ENCODE measurements at places on chromosomes 6 and 20.

DNA sequence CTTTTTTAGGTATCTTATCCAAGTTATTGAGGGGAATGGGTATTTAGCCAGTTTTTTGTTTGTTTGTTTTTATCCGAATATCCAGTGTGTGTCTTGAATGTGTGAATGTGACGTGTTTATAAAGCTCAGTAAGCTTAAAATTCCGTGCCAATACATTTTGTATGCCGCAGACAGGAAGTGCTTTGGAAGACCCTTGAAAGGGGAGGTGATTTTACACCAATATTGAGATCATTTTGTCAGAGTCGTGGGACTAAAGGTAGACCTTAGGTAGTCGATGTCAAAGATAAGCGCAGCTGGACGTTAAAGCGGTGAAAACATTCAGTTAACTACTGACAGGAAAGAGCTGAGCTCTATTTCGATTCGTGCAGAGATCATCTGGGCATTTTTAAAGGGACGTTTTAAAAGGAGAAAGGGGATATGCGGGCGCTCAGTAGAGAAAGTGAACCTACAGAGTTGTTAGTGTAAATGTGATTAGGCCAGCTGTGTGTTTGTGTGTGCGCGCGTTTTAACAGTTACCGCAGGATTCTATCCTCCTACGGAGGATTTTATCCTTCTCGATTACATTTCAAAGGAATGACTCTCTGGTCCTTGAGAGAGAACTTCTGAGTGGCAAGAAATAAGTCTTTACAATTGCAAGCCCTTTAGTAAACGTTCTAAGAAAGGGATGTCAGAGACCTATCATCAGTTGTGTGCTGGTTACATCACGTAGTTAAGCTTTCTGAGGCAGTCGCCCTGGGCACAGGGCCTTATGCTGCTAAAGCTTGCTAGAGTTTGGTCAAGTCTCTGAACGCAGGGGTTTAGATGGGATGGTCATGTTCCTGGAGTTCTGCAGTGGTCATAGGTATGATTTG lies 625 bp upstream of the ECHDC1 start:
- DNase-seq: no peak

- no peak for DNase-seq
Measured at GRCh38 chr6:84547341-84547801, 217.0 kb downstream of the TBX18 start.

DNA sequence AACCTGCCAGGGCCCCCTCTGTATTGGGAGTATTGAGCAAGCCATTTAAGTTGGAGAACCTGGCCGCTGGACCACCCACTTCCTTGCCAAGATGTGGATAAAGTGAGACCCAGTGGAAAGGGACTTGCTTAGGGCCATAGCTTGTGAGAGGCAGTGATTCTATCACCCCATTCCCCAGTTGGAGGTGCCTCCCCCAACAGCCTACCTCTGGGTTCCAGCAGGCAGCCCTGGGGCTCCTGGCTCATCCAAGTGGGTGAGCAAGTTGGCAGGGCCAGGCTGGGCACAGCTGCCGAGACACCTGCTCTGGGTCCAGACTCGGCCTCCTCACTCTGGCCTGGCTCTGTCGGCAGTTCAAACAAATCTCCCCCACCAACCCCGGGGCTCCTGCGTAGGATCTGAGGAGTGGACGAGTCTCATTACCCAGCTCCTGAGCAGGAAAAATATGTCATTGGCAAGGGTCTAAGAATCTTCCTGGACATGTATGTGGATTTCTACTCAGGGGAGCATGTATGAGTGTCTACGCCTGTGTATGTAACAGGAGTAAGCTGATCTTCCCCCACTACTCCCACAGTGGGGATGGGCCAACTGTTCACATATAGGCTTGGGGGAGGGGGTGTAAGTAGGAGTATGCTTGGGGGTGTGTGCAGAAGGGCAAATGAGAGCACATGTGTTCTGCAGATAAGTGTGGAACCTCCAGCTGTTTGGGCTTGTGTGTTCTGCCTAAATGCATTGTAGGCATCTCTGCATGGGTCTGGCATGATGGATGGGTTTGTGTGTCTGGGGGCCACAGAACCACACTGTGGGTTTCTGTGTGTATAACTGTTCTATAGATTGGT lies 1.9 kb downstream of the ID1 start:
- DNase-seq: no peak

DNA sequence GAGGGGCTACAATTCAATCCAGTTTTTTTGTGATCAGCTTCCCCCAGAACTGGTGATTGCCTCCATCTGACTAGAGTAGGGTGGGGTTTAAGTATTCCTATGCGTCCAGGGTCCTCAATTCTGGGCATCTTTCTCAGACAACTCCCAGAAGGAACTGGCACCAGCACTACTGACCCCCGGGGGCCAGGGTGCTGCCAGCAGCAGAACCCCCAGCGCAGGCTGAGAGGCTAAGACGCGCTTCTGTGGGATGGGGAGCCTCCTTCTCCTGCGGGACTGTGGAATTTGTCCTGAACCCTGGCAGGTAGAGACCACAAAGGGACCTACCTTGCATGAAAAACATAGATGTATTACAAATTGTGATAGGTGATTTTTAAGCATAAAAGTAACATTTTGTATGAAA lies 124.4 kb downstream of the PACRG start:
- no peak for DNase-seq

DNA sequence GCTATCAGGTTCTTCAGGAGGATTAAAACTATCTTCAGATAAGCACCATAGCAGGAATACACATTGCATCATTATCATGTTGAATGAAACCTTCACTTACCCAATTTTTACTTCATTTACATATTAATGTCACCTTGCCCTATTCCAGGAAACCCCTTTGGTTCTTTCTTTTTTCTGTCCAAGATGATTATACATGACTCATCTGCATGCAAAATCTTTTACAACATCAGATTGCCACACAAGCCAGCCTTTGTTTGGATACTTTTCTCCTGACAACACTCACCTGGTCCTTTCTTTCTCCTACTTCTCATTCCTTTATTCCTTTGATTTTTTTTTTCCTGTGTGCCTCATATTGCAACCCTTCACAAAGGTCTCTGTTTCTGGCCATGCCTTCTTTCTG lies 200.5 kb upstream of the POU3F2 start:
- no peak for DNase-seq

- no peak for DNase-seq
Measured at GRCh38 chr20:43065299-43065698, 124.4 kb downstream of the PTPRT start.

DNA sequence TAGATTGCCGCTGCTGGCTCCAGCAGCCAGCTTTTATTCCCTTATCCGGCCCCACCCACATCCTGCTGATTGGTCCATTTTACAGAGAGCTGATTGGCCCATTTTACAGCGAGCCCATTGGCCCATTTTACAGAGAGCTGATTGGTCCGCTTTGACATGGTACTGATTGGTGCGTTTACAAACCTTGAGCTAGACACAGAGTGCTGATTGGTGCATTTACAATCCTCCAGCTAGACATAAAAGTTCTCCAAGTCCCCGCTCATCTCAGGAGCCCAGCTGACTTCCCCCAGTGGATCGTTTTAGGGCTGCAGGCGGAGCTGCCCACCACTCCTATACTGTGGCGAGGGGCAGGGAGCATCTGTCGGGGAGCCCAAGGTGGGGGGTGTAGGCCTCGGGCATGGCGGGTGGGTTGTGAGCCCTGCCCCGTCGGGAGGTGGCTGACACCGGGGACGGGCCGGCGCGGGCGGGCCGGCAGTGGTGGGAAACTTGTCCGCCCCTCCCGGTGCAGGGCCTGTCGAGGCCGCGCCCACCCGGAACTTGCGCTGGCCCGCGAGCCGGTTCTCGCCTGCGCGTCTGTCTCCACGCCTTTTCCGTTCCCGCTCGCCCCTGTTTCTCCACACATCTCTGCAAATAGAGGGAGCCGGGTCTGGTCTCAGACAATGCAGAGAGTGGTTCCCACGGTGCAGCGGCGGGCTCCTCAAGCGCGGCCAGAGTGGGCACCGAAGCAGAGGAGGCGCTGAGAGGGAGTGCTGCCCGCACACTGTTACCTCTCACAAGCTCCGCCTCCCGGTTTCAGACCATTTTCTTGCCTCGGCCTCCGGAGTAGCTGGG lies 86.1 kb upstream of the STMND1 start:
- DNase-seq: no peak

DNA sequence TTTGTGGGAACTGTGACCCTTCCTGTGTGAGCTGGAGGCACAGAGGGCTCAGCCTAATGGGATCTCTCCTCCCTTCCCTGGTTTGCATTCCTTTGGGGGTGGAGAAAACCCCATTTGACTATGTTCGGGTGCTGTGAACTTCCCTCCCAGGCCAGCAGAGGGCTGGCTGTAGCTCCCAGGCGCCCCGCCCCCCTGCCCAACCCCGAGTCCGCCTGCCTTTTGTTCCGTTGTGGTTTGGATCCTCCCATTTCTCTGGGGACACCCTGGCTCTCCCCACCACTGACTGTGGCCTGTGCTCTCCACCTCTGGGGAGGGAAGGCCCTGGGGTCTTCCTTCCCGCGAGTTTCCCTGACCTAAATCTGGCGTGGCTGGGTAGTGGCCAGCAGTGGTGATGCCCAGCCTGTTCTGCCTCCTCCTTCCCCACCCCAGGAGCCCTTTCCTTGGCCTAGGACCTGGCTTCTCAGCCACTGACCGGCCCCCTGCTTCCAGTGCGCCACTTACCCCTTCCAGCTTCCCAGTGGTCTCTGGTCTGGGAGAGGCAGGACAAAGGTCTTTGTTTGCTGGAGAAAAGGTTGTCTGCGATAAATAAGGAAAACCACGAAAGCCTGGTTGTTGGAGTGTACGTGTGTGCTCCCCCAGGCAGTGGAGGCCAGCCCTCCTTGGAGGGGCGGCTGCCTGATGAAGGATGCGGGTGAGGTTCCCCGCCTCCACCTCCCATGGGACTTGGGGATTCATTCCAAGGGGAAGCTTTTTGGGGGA lies 4.9 kb downstream of the VEGFA start:
- peak; percentile 50 for DNase-seq

DNA sequence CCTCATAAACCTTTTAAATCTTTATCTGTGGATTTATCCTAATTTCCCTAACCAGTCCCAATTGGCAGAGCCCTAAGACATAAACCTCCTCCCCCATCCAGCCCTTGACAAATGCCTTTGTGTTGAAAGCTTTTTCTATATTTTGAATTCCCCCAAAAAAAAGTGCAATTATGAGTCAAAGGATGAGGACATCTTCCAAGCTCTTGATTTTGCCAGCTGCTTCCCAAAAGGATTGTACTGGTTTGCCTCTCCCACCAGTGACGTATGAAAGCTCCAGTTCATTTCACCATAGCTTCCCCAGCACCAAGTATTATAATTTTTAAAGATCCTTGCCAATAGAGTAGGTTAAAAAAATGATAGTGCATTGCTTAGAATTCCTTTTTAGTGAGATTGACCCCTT lies 38.9 kb downstream of the SIRPA start:
- peak; percentile 73 for DNase-seq

- DNase-seq: peak; percentile 55
Measured at GRCh38 chr20:50464026-50464724, 46.0 kb upstream of the PTPN1 start.

- DNase-seq: no peak
Measured at GRCh38 chr6:117079951-117080350, 185.4 kb upstream of the VGLL2 start.

- DNase-seq: no peak
Measured at GRCh38 chr20:46751856-46752255, 42.4 kb downstream of the SLC2A10 start.

GRCh38 chr6:108742041-108742440 lies 106.2 kb upstream of the ARMC2 start:
- no peak for DNase-seq

GRCh38 chr6:1774226-1774915 lies 164.7 kb downstream of the FOXC1 start:
- DNase-seq: no peak

DNA sequence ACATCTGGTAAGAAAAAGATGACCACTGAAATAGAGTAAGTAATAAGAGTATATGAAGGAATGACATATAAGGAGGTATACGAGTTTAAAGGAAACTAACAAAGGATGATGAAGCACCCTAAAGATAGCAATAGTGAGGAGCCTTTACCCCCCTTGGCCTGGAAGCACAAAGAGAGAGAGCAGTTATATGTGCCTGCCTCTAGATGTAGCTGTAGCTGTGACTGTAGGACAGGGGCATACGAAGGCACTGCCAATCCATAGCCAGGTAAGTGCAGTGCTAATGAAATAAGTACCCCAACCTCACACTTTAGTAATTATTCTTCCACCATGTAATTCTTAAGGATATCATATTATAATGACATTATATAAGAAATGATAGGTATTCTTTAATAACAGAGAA lies 90.1 kb upstream of the FKBP1C start:
- no peak for DNase-seq

GRCh38 chr6:167668019-167668753 lies 158.5 kb upstream of the AFDN start:
- no peak for DNase-seq

DNA sequence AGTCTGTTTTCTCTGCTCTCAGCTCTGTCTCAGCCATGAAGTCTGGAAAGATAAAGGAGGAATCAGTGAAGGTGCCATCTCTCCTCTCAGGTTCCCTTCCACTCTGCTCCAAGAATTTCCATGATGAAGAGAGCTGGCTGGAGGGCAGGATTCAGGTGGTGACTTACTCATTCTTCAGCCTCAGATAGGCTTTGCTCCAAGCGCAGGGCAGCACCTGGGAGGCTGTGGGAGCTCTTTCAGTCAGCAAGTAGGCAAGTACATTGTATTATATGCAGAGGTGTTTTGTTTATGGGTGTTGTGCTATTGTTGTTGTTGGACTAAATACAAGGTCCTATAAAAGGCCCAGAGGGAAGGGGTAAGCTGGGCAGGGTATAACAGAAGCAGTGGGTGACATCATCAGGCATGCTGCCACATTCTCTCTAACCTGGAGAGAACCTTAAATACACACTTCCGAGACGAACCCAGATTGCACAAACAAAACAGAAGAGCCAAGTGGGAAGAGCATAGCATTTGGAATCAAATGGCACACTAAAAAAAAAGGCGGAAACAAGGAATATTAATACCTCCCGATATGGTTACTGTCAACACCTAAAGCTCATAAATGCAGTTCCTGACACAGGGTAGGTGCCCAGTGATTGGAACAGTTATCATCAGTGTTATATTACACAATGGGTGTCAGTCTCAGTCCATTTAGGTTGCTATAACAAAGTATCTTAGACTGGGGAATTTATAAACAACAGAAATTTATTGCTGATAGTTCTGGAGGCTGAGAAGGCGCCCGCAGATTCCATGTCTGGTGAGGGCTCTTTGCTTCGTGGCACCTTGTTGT lies 14.5 kb upstream of the PSMG4 start:
- no peak for DNase-seq

DNA sequence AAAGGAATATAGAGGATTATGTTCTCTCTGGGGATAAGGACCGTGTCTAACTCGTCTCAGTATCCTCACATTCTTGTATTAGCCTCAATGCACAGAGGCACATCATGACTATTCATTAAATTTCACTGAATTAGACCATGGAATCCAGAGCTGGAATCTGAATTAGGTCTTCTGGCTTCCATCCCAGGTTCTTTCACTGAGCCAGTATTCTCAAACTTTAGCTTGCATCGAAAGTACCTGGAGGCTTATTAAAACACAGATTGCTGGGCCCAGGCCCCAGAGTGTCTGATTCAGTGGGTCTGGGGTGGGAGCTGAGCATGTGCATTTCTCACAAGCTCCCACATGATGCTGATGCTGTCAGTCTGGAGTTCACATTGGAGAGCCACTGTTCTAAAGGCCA lies 142.0 kb downstream of the UST start:
- DNase-seq: no peak

All from HS-5 (cell line).